ENCODE measurements at places on chromosomes 3 and 15.

DNA sequence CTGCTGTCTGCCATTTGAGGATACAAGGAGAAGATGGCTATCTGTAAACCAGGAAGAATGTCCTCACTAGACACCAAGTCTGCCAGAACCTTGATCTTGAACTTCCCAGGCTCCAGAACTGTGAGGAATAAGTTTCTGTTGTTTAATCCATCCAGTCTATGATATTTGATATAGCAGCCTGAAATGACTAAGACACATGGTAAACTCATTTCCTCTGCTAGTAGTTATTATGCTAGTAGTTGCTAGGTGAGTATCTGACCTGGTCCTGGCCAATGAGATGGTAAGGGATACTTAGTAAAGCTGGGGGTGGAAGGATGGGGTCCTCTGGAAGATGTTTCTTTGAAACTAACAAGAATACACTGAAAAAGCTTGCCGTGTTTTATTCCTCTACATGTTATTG lies 280.7 kb upstream of the ARHGEF26 start:
- no peak for DNase-seq

DNA sequence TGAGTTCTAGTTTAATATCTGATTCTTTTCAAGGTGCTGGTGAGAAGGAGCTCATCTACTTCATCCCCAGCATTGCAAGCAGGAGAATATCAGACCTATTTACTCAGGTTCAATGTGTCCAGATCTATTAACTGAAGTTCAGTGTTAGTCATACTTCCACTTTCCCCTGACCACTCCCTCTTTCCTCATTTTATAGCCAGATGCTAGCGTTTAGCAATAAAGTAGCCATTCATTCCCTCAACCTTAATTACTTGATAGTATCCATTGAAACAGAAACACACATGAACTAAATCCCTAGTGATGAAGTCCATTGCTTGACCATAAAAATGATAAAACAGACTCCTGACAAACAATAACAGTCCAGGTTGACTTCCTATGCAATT lies 60.0 kb downstream of the RPL22L1 start:
- no peak for DNase-seq

- no peak for DNase-seq
These were observed 554.5 kb upstream of the TBL1XR1 start for GRCh38 chr3:177751770-177752169.

GRCh38 chr3:127698286-127698685 lies 25.5 kb downstream of the ABTB1 start:
- DNase-seq = no peak

GRCh38 chr15:51234176-51234927 lies 104.0 kb downstream of the CYP19A1 start:
- no peak for DNase-seq

- no peak for DNase-seq
These were observed 13.8 kb downstream of the RBM5 start for GRCh38 chr3:50102558-50102957.
